ENCODE measurements at places on chromosomes 2 and 18. TPM values are rescaled to one million over a fixed set of nuclear protein-coding genes. Genes with fewer than 3 reads are reported as not detected.

The RAD51AP2 gene
- total RNA-seq: not detected

The AQP12A gene
- not detected for total RNA-seq

The LYPD6B gene
- 76.0 TPM for total RNA-seq

The SH3RF3 gene
- total RNA-seq: 8.0 TPM

The RESP18 gene
- total RNA-seq: not detected

The CHST9 gene
- total RNA-seq: 3.6 TPM

The WNT10A gene
- total RNA-seq: 4.0 TPM

The FER1L5 gene
- total RNA-seq: 1.1 TPM

The CRYBA2 gene
- total RNA-seq: not detected

The KCNG2 gene
- not detected for total RNA-seq

The TMEM37 gene
- total RNA-seq: 2.2 TPM

The IL1R2 gene
- 5.9 TPM for total RNA-seq

The PSMA8 gene
- not detected for total RNA-seq

The TRAPPC8 gene
- 75.5 TPM for total RNA-seq

The ADRA2B gene
- 1.1 TPM for total RNA-seq

The C2orf80 gene
- not detected for total RNA-seq

The FHL2 gene
- total RNA-seq: 120 TPM

All from ureter (tissue), 1 donor.